ENCODE measurements at places on chromosomes 5 and 9.

DNA sequence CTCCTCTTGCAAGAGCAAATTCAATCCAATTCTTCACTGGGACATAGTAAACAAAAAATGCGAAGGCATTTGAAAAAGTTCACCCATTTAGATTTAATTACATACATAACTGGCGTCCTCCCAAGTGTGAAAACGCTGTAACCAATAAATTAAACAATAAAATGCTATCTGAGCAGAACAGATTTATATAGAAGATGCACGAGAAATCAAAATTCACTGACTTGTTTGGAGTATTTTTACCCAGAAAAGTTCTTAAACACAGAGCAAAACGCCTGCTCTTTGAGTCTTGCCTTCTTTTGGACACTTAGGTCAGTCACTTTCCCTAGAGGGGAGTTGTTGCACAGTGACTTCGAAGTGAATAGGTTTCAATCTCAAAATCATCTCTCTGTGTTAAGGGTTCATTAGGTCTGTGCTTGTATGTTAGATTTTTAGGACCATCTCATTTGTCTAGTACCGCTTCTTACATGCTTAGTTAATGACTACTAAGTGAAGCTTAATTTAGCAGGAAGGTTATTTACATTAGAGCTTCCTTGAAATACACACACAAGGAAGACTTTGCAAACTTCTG, 1.9 kb downstream of the ALDH1A1 start:
- DNase-seq = no peak

DNA sequence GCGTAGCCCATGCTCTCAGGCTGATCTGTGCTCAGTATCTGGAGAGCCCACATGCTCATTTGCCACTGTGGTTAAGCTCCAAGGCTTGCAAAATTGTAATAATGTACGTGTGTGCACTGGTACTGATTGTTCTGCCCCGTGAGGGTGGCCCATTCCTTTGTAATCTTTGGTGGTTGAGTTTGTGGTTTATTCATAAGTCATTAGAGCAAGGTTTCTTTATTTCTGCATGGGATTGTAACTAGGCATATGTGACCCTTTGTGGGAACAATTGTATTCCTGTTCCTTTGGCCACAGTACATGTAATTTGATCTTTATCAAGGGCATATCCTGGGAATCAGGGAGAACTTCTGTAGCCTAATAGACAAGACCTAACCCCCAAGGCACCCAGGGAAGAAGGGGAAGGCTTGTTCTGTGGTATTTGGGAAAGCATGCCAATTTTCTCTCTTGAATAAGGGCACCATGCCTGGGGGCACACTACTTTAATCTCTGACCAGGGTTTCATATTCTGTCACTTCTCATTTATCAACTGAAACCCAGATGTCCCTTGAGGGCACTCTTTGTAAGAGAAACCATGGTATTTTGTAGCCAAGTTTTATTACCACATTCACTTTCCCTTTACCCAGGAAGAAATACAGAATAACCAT, 74.6 kb downstream of the NPR3 start:
- DNase-seq = peak; percentile 84

DNA sequence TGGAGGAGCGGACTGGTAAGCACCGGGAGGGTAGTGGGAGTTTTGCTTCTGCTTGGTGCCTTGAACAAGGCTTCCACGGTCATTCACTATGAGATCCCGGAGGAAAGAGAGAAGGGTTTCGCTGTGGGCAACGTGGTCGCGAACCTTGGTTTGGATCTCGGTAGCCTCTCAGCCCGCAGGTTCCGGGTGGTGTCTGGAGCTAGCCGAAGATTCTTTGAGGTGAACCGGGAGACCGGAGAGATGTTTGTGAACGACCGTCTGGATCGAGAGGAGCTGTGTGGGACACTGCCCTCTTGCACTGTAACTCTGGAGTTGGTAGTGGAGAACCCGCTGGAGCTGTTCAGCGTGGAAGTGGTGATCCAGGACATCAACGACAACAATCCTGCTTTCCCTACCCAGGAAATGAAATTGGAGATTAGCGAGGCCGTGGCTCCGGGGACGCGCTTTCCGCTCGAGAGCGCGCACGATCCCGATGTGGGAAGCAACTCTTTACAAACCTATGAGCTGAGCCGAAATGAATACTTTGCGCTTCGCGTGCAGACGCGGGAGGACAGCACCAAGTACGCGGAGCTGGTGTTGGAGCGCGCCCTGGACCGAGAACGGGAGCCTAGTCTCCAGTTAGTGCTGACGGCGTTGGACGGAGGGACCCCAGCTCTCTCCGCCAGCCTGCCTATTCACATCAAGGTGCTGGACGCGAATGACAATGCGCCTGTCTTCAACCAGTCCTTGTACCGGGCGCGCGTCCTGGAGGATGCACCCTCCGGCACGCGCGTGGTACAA, 556 bp downstream of the PCDHGC3 start:
- peak; percentile 86 for DNase-seq

- peak; percentile 87 for DNase-seq
Measured at GRCh38 chr9:123069010-123069481, 35.6 kb downstream of the GPR21 start.

DNA sequence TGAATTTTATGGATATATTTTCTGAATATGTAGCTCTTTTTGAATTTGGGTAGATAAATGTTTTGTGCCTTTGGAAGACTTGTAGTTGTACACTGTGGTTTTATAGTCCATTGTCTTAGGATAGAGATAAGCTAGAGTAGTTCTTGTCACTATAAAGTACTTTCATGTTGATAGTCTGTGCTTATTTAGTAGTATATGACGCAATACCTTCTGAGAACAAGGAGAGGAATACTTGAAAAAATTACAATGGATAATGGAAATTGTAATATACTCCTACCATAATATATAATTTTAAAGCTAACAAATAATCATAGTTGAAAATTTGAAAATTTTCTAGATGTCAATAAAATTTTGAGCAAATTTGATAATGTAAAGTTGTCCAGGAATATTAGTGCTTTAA, 664.0 kb downstream of the TLE4 start:
- no peak for DNase-seq

- no peak for DNase-seq
Measured at GRCh38 chr5:56669534-56670483, 145.5 kb upstream of the MAP3K1 start.

GRCh38 chr9:79584655-79584982, 12.9 kb downstream of the TLE4 start:
- DNase-seq = no peak

- peak; percentile 74 for DNase-seq
Measured at GRCh38 chr5:109454731-109455505, 45.1 kb upstream of the PJA2 start.
